NCI-H146 (cell line): ENCODE measurements at places on chromosomes 2 and 18.

GRCh38 chr18:8828300-8828699 lies 122.9 kb downstream of the MTCL1 start:
- no peak for DNase-seq

GRCh38 chr2:40823478-40823877 lies 371.6 kb upstream of the SLC8A1 start:
- DNase-seq = no peak

DNA sequence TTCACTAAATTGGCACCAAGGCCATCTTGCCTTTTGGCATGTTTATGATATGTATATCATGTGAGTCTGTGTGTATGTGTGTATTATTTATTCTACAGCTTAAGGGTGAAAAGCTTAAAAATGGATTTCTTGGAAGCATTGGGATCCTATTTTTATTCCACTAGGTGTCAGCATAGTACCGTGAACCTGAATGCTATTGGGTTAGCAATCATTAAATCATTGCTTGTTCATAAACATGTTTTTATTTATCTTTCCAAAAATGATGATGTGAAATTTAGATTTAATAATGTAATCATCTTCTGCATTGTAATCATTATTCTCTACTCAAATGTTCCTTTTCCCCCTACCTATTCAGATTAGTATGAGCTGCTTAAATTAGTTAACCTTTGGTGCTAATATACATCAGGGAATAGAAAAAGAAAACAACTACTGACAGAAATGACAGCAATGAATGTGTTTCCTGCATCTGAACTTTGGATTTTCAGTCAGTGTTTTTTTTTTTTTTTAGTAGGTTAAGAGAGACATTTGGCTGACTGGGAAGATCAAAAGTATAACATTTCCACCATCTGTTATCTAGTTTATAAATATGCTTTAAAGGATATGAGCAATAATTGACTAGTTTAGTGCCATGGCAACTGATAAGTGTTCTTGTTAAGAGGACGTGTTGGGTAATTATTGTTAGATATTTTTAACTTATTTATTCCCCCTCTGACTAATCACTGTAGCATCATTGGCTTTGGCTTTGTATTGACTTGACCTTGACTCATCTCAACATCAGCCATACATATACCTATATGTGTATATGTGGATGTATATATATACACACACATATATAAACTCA lies 14.1 kb upstream of the ZSWIM2 start:
- peak; percentile 2 for DNase-seq

- no peak for DNase-seq
These were observed 52.7 kb upstream of the CYP1B1 start for GRCh38 chr2:38128653-38129052.

DNA sequence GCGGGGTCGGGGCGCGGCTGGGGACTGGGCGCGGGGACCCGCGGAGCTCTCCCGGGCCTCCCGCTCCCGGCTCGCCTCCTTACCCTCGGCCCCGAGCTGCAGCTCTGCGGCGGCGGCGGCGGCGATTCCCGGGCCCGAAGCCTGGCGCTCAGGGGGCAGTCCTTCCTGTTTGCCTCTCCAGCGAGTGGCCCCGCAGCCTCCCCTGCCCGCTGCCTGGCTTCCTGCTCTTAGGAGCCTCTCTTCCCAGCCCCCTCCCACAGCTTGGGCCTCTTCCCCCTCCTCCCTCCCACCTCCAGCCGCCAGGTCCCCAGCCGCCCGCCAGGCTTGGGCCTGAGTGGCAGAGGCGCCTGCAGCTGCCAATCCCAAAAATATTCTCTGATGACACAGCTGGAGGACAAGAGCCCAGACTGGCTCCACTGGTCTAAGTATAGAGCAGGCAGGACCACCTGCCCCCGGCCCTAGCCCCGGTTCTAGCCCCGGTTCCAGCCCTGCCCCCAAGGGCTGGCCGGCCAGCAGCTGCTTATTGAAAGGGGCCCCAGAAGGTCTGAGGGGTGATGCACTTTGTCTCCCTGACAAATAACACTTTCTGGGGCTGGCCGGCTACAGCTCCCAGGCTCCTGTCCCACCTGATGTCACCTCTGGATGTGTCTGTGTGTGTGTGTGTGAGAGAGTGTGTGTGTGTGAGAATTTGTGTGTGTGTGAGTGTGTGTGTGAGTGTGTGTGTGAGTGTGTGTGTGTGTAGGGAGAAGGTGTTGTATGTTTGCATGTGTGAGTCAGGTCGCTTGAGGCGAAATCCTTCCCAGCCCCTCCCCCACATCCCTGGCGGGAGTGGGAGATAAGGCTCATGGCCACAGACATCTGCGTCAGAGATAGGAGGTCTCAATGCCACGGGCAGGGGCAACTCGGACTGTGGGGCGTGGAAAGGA lies at the start of gene OBSL1:
Gene OBSL1 (minus strand): TSS at position 229 of the 926 bp plus-strand sequence. CDS start 307 bp downstream, outside the sequence.
- peak; percentile 89 for DNase-seq

DNA sequence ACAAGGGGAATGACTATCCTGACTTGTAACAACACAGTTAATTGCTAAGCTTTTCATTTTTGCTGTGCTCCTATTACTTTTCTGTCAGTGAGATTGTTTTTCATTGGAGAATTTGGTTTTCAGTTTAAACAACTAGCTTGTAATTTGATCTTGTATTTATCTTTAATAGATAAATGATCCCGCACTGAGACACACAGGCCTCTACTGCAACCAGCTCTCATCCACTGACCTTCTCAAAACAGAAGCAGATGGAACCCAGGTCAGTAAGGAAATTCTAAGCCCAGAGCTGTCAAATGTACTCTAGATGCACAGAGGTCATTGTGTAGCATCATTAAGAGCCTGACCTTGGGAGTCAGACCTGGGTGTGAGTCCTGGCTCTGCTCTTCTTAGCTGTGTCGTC lies 30.7 kb downstream of the PTRHD1 start:
- peak; percentile 29 for DNase-seq

DNA sequence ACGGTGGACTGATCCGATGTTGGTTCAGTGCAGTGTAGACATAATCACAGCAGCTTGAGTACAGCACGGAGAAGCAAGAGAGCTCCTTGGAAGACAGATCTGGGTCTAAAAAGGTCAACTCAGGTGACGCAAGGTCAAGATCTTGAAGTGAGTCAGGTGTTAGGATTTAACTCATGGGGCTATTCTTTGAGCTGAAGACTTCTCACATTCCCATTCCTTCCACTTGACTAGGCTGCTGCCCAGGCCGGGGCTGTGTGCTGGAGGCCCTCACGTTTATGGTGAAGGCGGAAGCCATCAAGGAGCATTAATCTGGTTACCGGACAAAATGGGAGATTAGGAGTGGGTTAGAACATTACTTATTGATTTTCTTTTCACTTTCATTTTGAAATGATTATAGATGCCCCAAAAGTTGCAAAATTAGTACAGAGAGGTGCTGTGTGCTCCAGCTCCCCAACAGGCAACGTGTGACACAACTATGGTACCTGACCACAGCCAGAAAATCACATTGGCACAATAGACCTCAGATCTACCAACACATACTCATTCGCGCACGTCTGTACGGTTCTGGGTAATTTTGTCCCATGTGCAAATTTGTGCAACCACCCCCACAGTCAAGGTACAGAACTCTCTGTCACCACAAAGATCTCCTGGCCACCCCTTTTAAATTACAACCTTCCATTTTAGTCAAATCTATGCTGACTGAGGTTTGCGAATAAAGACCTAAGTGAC lies 77.6 kb upstream of the SEC11C start:
- DNase-seq = no peak

- DNase-seq = no peak
These were observed 331.8 kb downstream of the CYP26B1 start for GRCh38 chr2:71815701-71816474.

DNA sequence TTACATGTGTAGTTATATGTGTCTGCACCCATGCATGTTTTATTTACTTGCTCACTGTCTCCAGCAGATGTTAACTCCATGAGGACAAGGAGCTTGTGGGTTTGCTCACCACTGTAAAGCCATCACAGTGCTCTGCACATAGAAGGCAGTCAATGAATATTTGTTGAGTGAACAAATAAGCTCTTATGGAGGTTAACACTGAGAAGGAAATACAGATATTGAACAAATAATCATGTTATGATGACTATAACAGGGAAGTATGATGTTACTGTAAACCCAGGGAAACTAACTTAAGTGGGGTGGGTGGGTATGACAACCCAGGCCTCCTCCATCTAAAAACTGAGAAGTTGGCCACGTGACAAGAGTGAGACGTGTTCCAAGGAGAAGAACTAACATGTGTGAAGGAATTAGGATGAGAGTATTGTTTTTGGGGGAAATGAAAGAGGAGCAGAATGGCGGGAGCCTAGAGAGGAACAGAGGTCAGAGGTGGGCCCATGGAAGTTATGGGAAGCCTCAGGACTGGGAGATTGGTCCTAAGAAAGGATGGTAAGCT lies 6.0 kb upstream of the FAM117B start:
- DNase-seq = no peak

DNA sequence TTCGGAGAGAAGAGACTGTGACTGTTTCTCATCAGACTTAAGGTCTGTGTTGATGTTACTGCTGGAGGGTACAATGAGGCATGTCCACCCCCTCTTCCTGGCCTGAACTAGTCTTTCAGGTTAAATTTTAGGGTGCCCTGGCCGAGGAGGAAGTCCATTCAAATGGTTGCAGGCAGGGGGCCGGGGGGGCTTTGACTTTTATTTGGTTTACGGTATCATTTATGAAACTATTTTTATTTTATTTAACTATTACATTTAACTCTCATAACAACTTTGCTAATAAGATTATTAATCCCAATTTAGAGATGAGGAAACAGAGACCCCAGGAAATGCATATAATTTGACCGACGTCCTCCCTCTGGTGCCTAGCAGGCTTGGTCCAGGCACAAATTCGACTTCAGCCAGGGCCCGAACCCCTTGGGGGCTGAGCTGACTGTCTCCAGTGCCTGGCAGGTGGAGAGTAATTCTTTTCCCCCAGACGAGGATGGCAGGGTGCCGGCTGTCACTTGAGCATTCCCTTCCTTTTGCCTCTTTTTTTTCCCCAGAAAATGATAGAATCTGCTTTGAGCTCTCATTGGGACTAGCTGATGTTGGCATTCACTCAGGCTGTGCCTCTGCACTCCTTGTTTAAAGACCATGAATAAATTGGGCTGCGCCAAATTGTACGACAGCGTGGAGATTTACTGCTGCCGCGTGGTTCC lies 255.3 kb upstream of the SALL3 start:
- no peak for DNase-seq

- DNase-seq = no peak
These were observed 64.1 kb downstream of the CCDC93 start for GRCh38 chr2:117949806-117950205.

DNA sequence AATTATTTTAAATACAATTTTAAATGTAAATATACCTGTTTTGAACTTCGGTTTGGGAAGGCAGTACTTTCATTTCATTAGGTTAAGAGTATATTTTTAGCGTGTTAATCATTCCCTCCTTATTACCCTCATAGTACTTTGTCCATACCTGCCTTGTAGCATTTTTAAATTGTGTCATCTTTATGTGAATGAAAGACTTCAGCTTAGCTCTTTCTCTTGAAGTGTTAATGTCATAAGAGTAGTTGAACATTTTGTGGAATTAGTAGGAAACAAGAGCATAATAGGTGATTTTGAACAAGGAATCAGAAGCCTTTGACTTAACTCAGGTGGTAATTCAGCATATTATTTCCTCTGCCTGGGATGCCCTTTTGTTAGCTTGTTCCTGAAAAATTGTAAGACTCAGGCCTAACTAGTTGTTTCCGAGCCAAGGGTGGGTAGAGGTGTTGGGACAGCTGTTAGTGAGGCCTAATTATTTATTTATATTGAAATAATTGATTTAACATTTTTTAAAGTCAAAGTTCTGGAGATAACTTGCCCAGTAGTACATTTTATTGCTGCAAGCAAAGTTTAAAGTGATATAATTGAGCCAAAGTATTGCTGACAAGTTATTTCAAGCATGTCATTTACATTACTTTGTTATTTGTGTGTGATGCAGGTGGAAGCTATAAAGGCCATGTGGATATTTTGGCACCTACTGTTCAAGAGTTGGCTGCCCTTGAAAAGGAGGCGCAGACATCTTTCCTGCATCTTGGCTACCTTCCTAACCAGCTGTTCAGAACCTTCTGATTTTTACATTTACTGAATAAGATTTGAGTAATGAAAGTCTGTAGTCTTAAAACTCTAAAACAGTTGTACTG lies 38.7 kb downstream of the DDX1 start:
- DNase-seq = no peak

DNA sequence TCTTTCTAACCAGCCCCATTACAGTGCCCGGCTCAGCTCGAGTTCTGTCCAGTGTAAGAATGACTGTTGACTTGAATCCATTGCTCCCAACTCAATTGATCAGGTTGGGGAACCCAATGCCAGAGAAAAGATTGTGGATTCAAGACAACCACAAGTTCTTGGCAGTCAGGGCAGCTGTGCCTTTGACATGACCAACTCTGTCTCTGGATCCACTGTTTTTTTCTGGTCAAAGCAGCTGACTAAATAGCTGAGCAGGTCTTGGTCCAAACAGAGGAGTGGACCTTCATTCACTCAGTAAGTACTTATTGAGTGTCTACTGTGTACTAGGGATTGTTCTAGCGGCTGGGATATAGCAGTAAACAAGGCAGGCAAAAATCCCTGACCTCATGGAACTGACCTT lies 6.3 kb upstream of the ATOH8 start:
- no peak for DNase-seq

- DNase-seq = no peak
These were observed 109.9 kb downstream of the MSTN start for GRCh38 chr2:189952536-189953109.

GRCh38 chr2:102159295-102159694 lies 16.7 kb downstream of the IL1R1 start:
- DNase-seq = no peak

GRCh38 chr2:238075397-238075796 lies 14.6 kb downstream of the SCLY start:
- no peak for DNase-seq

GRCh38 chr2:164368896-164369295 lies 252.4 kb downstream of the GRB14 start:
- no peak for DNase-seq

- DNase-seq = peak; percentile 31
These were observed 57.4 kb downstream of the MYO1B start for GRCh38 chr2:191302459-191303139.

DNA sequence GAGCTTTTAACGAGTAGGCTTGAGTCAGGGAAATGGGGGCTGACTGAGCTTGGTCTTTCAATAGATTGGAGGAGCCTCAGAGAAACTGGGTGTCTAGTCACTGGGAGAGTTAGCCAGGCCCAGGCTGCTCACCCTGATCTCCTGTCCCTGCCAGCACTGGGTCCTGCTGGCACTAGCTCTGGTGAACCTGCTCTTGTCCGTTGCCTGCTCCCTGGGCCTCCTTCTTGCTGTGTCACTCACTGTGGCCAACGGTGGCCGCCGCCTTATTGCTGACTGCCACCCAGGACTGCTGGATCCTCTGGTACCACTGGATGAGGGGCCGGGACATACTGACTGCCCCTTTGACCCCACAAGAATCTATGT lies 720 bp downstream of the KRTCAP3 start:
- DNase-seq = peak; percentile 44

GRCh38 chr2:240655931-240656886 lies 26.5 kb downstream of the AQP12B start:
- no peak for DNase-seq
